RPMI8226 (cell line): ENCODE measurements at places on chromosomes 11 and 22.

DNA sequence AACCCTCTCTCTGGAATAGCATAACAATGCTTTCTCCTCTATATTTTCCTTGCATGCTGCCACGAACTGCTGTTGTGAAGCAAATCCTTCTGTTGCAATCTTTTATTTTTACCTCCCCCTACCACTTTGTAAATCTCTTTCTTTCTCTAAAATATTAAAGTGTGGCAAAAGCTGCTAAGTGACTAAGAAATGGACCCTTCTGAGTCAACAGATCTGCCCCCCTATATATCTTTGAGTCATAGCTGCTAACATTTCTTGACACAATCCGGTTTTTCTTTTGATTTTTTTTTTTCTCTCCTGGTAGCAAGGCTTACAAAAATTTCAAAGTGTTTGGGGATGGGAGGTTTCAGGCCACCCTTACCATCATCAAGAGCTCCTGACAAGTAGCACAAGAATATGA is 39.0 kb upstream of the KIRREL3 start:
- no peak for DNase-seq

DNA sequence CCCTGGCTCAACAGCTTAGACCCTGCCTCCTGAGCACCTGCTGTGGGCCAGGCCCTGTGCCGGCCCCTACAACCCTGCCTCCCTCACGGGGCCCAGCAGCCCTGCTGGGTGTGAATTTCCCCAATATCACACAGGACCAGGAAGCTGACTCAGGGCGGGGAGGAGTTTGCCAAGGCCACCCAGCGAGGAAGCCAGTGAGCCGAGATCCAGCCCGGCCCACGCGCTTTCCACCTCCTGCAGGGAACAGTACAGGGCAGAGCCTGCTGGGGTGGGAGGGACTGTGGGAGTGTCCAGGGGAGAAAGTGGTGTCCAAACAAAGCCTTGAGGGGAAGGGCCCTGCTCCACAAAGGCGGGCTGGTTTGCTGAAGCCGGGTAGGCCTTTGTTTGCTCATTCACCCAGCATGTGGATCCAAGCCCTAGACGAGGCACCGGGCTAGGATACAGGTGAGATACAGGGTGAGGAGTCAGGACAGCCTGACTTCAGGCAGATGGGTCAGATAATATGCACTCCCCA is 26.8 kb downstream of the RPL3 start:
- peak; percentile 25 for DNase-seq

DNA sequence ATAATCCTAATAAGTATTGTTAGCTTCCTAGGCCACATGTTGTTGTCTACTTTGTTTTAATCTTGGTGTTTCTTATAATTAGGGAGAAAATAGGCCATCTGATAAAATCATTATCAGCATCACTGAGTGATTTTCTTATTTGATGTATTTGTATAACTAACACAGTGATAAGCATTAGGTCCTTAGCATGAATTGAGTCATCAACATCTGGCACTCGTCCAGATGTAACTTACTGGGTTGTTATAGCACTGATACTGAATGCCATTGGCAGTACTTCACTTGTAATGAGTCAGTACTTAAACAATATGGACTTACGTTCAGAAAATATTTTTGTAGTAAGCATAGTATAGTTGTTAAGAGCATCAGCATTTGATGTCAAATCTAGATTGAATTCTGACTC is 16.2 kb downstream of the API5 start:
- DNase-seq = no peak

DNA sequence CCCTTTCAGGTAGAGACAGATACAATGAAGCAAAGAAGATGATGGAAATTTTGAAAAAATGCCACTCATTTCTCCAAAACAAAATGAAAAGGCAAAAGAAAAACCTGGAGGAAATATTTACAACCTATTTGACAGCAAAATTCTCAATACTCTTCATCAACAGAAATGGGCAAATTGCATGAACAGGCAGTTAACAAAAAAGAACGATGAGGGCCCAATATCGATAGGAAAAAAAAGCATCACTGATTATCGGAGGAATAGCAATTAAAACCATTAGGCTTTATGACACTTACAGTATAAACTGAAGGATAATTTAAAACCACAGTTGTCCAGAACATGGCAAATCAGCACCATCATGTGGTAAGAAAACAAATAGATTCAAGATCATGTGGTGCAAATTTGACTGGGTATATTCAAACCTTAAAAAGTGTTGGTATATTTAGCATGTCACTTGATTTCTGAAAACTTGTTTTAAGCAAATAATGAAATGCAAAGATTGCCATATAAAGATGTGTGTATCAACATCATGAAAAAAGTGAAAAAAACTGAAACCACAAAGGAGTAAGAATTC is 222.9 kb downstream of the BRD1 start:
- no peak for DNase-seq

DNA sequence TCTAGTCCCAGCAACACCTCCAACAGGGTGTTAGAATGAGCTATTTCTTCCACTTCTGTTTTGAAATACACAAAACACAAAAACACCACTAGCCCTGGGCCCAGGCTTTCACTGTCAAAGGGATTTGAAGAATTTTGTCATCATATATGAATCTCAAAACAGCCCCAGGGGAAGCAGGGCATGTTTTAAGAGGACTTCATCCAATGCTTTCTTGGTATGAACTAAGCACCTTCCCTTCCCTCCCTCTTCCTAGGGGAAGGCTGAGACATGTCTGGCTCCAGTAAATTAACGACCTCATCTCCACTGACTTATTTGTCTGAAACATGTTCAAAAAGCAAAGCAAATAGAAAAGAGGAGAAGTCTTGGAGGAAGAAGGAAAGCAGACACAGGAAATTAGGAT is 75.7 kb upstream of the INCENP start:
- no peak for DNase-seq

- no peak for DNase-seq
These were observed 14.8 kb downstream of the CCND1 start for GRCh38 chr11:69655479-69656428.

DNA sequence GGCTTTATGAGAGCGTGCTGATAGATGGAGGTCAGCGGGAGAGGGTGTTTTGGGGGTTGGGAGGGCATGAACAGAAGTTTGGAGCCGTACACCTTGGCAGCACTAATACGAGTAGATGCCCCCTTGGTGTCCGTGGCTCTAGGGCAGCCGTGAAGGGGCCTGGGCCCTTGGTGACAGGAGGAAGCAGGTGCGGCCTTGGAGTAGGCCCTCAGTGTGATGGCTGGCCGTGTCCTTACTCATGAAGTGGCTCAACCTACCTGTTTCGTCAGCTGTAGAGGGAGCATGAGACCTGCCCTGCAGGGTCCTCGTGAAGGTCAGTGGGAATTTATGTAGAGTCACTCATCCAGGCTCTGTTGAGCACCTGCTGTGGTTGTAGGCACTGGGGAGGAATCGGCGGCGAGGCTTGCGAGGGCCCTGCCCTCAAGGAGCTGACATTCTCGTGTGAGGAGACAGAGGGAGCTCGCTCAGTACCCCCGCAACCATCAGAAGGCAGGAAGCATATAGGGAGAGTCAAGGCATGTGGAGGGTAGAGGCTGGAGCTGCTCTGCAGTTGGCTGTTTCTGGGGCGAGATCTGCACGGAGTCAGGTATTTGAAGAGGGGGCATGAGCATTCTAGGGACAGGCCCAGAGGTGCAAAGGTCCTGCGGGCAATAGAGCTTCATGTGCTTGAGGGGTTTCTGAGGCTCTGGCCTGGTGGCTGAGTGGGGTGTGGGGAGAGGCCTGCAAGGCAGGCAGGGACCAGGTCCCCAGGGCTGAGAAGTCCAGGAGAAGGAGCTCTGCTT is 39.6 kb downstream of the TBC1D22A start:
- no peak for DNase-seq

GRCh38 chr11:30653606-30654005 is 67.5 kb upstream of the MPPED2 start:
- no peak for DNase-seq

DNA sequence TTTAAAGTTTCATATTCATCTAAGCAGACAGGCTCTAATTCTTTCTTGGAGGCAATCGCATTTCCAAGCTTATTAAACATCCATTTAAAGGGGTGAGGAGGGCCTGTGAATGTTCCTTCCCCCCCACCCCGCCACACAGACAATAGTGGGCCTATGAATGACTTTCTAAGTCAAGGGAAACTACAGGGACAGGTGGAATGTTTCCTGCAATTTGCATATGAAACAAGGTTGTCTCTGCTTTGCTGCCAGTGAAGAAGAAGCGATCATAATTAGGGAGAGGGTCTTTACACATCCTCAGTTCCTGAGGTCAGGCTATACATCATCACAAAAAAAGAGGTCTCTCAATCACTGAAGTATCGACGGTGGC is 127.9 kb upstream of the OPCML start:
- no peak for DNase-seq

DNA sequence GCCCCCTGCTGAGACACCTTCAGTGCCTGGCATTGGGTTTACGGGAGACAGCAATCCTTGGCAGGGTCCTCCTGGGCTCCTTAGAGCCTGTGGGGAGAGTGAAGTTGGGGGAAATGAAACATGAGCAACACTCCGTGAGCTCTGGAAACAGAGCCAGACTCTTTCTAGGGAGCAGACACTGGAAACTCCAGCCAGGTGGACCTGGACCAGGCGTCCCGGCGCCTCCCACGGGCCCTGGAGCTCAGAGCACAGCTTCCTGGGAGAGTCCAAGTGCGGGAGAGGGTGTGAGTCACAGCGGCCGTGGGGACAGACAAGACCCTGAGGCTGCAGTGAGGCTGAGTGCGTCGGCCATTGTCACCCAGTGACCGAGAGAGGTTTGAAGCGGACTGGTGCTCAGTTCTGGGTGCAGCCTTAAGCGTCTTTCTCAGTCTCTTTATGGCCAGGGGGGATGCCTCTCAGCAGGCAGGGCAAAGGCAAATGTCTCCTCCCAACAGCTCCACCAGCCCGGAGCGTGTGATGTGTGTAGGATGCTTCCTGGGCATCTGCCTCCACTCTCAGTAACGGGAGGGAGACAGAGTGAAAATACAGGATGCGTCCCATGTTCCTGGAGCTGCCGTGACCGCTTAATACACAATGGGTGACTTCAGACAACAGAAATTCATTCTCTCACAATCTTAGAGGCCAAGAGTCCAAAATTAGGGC is 399.2 kb downstream of the SHANK2 start:
- DNase-seq = no peak

DNA sequence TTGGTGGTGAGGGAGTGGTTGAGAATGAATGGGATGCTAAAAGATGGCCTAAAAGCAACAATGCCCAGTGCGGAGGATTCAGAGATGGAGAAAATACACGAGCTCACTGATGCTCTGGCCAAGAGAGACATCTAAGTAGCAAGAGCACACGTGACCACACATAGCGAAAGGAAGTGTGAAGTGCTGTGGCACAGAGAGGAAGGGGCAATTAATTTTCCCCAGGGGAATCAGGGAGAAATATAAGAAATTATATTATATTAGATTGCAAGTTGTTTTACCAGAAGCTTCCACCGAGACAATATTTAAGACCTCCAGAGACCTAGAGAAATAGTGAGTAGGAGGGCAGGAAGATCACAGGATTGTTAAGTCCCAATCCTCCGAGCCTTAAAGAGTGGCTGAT is 80.6 kb downstream of the RCN1 start:
- DNase-seq = no peak

DNA sequence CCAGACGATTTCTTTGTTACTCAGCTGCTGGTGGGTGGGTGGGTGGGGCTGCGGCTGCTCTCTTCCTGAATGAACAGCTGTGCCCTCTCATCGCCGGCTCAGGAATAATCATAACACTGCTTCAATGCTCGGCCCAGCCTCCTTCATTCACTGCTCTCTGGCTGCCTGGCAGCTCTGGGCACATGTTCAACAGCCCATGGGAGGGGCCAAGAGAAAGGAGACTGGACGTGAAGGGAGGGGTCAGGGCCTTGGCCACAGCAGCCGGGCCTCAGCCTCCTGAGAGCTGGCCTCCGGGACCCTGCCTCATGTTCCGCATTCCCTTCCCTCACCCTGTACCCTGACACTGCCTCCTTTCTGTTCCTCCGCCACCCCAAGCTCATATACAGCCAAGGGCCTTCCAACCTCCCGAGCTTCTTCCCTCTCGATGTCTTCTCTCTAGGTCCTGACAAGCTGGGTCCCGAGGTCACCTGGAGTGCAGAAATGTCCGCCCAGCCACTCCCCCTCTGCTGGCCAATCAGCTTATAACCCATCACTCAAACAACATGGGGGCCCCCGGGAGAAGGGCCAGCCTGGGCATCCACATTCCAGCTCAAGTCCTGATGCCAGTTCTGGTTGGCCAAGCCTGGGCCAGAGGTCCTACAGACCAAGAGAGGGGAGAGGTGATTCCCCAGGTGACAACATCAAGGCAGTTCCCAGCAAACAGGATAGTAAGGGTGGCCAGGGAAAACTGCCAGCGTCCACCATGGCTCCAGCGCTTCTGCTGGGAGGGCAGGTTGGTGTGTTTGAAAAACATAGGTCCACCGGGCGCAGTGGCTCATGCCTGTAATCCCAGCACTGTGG is 3.2 kb upstream of the CSDC2 start:
- DNase-seq = peak; percentile 71

GRCh38 chr11:47564933-47565339 is 463 bp upstream of the PTPMT1 start:
- peak; percentile 6 for DNase-seq

DNA sequence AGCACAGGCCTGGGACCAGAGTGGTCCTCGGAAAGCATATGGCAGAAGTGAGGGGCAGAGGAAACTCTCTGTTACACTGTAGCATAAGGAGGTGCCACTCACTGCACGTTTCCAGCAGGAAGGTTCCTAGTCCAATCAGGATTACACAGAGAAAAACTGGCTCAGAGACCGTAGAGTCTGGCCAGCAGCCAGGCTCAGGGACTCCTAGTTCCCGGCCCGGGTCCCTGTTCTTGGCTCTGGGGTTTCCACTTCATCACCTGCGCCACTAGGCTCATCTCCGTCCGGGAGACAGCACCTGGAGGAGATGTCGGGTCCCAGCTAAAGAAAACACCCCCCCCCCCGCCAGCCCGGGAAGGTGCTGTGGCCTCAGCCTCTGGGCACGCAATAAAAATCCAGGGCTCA is 1.1 kb downstream of the TTLL12 start:
- DNase-seq = peak; percentile 55

GRCh38 chr11:93020248-93021046 is 51.0 kb downstream of the MTNR1B start:
- no peak for DNase-seq

GRCh38 chr22:47352920-47353700 is 590.7 kb downstream of the TBC1D22A start:
- no peak for DNase-seq

DNA sequence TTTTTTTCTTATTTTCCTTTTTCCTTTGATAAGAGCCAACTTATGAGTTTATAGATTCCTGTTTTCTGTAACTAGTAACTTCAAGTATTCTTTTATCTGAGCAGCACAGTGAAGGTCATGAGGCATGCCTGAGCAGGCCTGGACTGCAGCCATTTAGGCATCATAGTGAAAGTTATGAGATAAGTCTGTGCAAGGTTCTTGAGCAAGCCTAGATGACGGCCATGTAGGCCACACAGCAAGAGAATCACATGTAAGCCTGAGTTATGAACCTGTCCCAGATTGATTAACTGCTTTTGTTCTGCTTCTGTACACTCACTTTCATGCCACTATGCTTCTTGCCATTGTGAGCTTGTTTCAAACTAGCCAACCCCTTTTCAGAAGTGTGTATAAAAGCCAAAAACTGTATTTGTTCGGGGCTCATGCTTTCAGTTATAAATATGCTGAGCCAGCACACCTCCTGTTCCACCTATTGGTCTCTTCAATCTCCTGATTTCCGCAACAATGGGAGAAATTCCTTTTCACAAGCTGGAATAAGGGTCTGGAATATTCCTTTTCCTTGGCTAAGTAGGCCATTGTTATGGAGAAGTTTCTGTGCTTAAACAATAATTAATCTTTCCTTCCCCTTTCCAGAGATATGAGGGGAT is 745.7 kb downstream of the FAM181B start:
- no peak for DNase-seq
